Fibroblast of skin of right quadriceps (primary cell): ENCODE measurements at places on chromosomes 2 and 18.
A peak's percentile ranks its signal among the peaks of the same experiment; 100 is the strongest.

DNA sequence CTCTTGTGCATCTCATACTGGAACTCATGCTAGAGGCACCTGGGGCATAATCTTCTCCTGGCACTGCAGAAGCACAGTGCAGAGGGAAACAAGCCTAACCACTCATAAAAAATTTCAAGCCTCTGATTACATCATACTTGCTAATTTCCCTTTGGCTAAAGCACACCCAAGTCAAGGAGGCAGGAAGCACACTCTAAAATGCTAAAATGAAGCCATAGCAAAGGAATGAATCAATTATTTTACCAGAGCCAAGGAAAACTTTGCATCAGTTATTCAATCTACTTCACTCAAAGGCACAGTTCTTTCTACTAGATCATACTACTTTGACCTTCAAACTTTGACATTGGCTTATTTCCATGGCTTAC lies 79.6 kb upstream of the SPOPL start:
- DNase-seq = peak; percentile 82

DNA sequence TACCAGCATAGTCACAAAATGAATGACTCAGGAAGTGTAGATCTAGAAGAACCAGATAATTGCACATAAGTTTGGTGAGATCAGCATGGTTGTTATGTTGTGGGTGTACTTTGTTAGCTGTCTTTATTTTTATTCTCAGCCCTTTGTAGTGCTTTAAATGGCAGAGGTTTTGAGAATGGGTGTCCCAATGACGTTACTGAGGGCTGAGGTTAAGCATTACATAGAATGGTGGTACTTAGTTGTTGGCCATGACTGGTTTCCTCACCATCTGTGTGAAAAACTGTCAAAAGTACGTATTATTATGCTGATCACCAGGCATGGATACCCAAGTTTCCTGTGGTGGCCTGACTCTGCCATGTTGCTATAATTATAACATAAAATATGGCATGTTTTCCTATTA lies 165.8 kb downstream of the UBE2E3 start:
- no peak for DNase-seq

- DNase-seq = no peak
These were observed 40.3 kb downstream of the PDIA6 start for GRCh38 chr2:10772201-10772867.

- peak; percentile 64 for DNase-seq
These were observed 256.8 kb upstream of the ZEB2 start for GRCh38 chr2:144776766-144777165.

DNA sequence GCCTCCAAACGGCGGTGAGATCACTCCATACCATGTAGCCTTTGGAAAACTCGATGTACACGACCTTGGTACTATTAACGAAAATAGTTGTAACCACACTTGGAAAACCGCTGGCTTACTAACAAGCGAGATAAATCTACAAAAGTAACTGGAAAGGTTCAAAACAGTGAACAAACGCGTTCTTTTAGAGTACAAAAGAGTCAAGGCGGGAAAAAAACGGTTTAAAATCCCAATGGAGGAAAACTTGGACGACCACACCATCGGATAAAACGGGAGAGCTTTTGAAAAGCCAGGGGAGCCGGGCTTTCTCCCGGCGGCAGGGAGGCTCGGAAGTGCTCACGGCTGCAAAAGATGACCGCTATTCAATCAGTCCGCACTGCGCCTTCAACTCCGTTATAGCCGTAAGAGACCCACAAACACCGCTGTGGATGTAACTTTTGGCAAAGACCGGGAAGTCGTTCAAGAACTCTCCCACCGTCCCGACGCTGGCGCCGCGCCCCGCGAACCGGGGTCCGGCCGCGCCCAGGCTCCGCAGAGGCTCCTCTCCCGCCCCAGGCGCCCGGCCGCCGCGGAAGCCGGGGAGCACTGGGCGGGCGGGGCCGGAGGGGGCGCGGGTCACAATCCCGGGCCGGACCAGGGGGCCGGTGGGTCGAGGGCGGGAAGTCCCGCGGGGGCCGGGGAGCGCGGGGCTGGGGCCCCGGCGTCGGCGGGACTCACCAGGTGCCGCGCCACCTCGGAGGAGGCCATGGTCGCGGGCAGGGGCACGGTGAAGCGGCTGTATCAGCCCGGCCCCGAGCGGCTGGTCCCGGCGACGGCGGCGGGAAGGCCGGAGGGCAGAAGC lies 465 bp downstream of the SEPTIN10 start:
- peak; percentile 60 for DNase-seq

DNA sequence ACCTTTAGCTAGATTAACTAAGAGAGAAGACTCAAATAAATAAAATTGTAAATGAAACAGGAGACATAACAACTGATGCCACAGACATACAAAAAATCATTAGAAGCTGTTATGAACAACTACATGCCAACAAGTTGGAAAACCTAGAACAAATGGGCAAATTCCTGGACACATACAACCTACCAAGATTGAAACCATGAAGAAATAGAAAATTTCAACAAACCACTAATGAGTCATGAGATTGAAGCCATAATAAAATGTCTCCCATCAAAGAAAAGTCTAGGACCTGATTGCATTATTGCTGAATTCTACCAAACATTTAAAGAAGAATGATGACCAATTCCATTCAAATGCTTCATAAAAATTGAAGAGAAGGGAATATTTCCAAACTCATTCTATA lies 54.3 kb downstream of the ST3GAL5 start:
- DNase-seq = peak; percentile 25

- no peak for DNase-seq
These were observed 168.5 kb upstream of the NOSTRIN start for GRCh38 chr2:168633895-168634294.
